SK-N-SH (cell line): ENCODE measurements at places on chromosomes 12 and 14.

DNA sequence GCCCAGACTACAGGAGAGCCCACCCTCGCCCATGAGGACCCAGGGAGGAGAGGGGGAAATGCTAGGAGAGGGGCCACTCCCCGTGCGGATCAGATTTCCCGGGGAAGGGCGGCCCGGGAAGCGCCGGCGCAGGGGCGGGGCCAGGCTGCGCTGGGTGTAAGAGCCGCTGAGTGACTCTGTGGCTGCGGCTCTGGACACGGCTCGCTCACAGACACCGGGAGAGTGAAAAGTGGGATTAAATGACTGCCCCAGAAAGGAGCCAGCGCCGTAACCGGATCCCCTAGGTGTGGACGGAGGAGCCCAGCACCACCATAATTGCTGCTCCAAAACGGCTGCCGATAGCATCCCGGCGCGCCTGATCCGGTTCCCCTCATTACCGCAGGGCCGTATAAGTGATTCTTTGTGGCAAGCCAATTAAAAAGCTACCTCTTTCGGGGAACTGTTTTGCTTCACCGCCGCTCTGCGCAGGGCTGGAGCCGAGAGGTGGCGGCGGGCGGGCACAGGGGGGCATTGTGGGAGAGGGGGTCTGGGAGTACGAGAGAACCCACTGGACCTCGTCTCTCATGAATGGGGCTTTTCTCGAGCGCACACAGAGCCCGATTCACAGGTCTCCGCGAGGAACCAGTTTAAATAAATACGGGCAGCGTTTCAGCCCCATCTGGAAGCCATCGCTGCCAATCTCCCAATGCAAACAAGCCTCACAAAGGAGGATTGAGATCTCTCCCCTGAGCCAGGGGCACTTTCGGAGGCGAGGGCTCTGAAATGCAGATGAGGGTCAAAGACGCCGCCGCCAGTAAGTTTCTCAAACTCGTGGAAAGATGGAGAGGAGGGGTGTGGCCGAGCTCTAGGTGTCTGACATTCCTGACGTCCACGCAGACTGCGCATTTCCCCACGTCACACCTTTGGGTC, 2.5 kb downstream of the COL2A1 start:
- peak; percentile 77 for DNase-seq

GRCh38 chr14:67889455-67889854, 69.9 kb downstream of the RAD51B start:
- DNase-seq: no peak

DNA sequence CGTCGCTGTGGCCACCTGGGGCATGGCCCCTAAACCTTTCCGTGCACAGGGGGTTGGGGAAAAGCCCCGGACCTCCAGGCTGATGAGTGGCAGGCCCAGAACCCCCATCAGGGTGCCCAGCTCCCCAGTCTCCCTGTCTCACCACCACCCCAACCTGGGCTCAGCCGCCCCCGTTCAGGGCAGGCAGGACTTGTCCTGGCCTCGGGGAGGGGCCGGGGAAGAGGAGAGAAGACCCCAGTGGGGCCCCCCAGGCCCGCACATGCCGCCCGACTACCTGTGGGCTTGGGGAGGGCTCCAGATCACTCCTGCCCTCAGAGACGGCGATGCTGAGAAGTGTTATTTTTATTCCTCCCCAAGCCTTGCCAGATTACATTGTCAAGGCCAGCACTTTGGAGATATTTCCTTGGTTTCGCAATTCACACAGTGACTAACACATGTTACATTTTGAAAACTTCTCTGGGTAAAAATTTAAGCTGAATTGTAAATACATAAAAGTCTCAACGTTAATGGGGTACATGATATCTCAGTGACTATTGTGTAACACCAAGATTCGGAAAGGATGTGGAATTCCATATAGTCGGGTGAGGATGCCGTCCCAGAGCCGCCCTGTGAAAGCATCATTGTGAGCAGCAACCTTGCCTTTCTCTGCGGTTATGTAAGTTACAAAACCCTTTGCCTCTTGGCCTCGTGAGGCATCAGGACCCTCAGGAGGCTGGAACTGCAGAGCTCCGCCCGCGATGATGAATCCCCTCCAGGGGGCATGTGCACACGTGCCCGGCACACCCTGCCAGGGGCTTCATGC, 85.6 kb upstream of the DIO3 start:
- no peak for DNase-seq

DNA sequence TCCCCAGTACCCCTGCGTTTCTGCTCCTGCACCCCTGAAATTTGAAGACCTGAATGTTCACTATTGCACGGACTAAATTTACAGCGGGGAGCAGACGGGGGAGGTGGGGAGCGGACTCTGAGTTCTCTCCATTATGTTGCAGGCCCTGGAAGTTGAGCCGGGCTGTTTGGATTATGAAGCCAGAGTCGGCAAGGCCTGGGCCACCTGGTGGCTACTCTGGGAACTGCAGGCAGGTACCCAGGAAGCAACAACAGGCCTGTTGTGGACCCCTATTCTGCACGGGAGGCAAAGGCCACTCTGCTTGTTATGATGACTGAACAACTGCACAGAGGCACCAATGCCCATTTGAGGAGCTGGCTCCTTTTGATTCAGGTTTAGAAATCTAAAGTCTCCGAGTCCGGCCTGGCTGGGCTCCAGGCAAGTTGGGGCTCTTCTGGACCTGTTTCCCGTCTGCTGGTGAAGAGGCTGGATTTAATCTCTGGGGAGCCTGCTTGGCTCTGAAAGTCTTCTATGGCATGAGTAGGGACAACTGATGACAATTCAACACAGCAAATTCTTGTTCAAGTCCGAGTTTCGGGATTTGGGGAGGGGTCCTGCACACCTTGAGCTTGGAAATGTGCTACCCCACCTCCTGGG, 34.1 kb upstream of the FAM181A start:
- peak; percentile 78 for DNase-seq

DNA sequence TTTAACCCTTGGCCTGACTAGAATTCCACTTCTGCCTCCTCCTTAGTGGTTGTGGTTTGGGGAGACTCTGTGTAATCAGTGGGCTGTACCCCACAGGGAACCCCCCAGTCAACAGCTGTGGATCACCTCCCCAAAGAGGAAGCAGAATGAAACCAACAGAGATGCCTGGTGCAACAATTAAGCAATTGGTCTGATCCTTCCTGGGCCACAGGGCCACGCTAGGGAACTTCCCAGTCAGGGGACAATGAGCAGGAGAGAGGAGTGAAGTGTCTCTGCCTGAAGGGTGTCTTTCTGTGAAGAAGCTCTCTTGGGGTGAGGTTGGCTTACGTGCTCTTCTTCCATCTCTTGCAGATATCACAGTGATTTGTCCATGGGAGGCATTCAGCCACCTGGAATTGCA, 8.2 kb downstream of the PDE6H start:
- no peak for DNase-seq

- no peak for DNase-seq
Measured at GRCh38 chr14:85024931-85025330, 505.0 kb upstream of the FLRT2 start.

GRCh38 chr12:55719371-55719770, 822 bp upstream of the RDH5 start:
- DNase-seq: no peak

DNA sequence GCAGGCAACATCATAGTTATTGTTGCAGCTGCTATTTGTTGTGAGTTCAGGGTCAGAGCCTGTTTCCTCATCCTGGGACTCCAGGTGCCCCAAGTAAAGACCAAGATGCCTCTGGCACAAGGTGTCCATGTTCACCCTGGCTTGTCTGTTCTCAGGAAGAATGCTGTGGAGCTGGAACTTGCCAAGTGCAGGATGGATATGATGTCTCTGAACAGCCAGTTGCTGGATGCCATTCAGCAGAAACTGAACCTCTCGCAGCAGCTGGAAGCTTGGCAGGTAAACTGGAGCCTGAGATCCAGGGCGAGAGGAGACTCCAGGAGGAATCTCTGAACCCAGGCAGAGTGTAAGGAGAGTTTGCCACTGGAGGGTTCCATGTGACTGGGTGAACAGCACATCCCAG, 26.8 kb downstream of the RAB35 start:
- DNase-seq: no peak

DNA sequence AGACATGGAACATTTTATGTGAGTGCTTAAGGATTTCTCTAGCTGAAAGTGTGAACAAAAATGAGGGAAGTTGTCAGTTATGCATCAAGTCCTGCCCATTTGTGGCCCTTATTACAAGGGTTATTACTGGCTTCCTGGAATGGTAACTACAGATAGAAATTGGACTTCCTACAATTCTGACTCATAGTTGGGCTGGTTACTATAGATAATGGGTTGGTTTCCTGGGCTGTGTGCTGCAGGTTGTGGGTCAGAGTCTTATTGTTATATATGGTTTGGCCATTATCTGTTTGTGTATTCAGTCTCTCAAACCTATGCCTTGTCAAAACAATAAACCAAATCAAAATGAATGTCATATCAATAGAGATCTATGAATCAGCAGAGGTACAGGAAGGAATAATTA, 313.7 kb downstream of the ADAMTS20 start:
- no peak for DNase-seq

GRCh38 chr12:92900941-92901340, 28.2 kb downstream of the EEA1 start:
- no peak for DNase-seq

DNA sequence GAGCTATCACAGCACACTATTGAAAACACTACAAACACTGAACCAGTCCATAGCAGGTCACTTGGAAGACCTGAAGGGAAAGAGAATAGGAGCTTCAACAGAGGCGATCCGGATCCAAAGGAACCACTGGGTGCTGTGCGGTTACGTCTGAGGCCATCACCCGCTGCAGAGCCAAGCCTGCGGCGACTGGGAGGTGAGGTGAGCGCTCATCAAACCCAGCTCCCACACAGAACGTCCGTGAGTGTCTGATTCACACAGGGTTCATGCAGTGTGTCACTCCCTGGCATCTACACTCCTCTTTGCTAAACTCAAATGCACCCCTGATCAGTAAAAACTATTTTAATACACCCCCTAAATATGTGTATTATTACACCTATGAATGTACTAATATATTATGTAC, 64.1 kb downstream of the TMEM132D start:
- DNase-seq: no peak

DNA sequence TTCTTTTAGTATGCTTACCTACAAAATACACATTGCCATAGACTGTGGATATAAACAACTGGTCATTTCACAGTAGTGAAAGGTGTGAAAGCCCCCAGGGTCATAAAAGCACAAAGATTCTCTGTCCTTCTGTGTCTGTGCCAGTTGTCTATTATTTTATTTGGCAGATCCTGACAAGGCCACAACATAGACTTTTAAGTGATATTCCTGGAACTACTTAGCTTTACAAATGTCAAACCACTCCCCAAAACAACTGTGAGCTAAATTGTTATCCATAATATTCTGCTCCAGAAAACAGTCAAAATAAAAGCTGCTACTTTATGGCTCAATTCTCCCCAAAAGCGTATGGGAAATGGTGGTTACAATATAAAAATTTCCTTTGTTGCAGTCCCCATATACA, 172.1 kb downstream of the SEC23A start:
- DNase-seq: no peak

DNA sequence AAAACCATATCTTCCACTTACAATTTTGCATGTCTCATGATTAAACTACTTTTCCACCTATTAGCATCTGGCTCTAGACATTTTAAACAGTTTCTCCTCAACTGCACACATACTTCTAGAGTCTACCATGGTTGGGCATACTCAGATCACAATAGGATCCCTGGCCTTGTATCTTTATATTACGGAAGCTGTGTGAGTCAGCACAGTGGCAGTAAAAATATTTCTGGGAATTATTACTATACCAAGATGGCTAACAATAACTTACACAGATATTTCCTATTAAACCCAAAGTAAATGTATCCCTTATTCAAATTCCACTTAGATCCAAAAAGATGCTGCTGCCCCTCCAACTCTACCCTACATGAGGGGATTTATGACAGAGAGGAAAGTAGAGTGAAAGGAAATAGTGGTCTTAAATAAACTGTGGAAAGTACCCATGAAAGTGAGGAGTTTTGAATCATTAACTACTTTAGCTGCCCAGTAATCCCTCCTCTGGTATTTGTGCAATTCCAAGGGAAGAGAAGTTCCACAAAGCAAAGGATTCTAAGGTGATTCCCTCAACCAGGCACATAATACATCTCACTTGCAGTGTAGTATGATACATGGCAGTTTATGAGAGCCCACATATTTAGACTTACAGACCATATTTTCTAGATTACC, 14.0 kb upstream of the CPSF6 start:
- DNase-seq: no peak

DNA sequence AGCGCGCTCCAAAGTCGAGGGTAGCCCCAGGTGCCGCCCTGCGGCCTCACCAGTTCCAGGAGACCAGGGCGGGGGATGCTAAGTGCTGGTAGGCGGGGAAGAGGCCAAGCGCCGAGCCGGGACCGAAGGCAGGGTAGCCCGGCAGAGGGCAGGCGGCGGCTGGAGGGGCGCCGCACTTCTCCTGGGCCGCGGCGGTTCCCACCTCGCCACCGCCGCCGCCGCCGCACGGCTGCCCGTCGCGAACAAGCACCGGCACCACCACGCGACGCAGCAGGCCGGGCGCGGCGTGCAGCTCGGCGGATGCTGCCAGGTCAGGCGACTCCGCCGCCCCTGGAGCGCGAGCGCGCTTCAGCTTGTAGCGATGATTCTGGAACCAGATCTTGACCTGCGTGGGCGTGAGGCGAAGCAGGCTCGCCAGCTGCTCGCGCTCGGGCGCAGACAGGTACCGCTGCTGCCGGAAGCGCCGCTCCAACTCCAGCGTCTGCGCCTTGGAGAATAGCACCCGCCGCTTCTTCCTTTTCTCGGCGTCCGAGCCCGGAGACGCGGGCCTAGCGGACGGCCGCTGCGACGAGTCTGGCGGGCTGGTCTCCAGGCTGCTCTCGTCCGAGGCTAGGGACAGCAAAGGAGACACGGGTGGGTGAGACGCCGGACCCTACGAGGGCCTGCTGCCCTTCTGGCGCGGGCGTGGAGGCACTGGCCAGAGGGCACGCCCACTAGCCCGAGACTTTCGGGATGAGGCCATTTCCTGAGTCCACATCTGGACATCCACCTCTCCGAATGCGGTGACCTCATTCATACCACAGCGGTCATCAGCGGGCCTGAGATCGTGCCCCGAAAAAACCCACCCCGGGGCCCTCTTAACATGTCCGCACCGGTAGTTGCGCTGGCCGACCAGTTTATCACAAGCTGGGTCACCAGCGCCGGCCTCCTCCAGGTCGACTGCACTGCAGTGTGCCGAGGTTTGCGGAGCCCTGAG, 1.3 kb downstream of the NKX2-8 start:
- DNase-seq: peak; percentile 43

- no peak for DNase-seq
Measured at GRCh38 chr14:68244262-68244980, 424.8 kb downstream of the RAD51B start.

- DNase-seq: no peak
Measured at GRCh38 chr14:34794941-34795340, 80.2 kb downstream of the BAZ1A start.

- no peak for DNase-seq
Measured at GRCh38 chr12:127343940-127344339, 923.0 kb upstream of the TMEM132C start.

DNA sequence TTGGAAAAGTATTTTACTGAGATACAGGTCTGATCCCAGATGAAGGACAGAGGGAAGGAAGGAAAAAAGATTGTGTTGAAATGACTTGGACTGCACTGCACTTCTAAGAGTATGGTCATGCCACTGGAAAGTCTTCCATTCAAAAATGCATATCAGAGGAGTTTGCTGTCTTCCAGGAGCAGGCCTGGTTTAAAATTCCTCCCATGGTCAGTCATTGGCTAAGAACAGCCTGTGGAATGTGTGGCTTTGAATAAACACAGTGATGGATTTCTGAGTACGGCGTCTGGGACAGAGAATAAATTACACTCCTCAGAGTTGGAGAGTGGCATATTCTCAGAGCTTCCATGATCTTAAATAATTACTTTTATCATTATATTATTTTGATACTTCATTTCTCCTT, 245.8 kb upstream of the PDZRN4 start:
- no peak for DNase-seq
